ENCODE measurements at places on chromosomes 1 and 21. TPM values are rescaled to one million over a fixed set of nuclear protein-coding genes. Genes with fewer than 3 reads are reported as not detected.

The AMY1B gene
- total RNA-seq, result not detected

The RSPH1 gene
- total RNA-seq, result 0.09 TPM

The AMPD1 gene
- total RNA-seq, result not detected

The CSMD2 gene
- 0.09 TPM for total RNA-seq
